GM13976 (cell line): ENCODE measurements at places on chromosomes 16 and 17.

DNA sequence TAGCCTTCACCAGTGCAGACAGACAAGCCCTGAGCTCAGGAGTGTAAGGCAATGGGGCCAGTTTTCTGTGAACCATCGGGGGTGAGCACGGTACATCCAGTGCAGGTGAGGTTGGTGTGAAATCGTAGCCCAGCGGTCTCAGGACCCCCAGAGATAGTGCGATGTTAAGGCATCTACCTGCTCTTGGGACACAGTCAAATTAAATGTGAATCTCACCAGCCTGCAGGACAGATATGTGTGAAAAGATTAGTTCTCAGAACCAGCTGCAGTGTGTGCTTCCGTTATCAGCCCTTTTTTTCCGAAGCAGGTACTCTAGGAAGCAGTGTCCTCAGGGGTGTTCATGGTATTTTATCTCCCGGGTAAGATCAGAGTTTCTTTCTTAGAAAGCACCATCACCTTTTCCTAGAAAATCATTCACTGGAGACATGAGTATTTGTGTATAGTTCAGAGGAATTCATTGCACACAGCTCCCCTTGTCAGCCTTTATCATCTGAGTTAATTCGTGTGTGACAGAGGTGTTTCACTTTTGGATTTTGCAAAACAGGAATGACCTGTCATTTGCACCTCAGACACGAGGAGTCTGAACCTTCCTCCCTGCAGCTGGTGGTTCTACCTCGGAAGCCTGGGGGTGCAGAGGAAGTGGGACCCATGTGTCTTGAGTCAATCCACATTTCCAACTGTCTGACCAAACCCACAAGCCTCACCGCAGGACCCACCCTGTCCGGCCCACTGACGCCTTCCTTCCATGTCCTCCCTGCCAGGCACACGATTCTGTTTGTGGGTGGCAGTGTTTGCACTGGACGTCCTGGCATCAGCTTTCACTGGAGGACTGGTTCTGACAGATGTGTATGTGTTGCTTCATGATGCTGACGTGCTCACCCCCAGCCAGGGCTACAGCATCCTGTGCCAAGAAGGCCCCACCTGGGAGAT is 107.8 kb downstream of the CLEC16A start:
- peak; percentile 75 for DNase-seq

GRCh38 chr16:73390936-73391335 is 343.0 kb upstream of the ZFHX3 start:
- no peak for DNase-seq

GRCh38 chr17:44071772-44072171 is 1.2 kb downstream of the G6PC3 start:
- DNase-seq, result no peak

DNA sequence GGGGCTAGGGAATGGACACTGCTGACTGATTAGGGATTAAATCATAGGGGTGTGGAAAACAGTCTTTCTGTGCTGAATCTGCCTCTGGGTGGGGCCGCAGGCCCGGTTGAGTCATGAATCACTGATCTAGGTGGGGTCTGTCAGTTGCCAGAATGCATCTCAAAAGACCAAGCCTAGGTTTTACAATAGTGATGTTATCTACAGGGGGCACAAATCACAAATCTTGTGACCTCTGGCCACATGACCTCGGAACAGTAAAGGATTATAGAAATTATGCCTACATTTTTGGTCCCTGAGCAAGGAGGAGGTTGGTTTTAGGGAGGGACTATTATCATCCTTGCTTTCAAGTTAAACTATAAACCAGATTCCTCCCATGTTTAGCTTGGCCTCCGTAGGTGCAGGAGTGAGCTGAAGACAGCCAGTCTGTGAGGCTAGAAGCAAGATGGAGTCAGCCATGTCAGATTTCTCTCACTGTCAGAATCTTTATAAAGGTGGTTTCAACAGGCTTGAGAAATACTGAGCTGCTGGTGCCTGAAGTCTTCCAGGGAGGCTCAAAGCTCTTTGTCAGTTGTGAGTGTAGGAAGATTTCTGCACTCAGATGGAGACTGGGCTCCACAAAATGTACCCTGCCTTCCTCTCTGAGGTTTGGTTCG is 12.9 kb downstream of the GNGT2 start:
- DNase-seq, result no peak

GRCh38 chr17:49218941-49219913 is 8.7 kb downstream of the ABI3 start:
- peak; percentile 71 for DNase-seq

DNA sequence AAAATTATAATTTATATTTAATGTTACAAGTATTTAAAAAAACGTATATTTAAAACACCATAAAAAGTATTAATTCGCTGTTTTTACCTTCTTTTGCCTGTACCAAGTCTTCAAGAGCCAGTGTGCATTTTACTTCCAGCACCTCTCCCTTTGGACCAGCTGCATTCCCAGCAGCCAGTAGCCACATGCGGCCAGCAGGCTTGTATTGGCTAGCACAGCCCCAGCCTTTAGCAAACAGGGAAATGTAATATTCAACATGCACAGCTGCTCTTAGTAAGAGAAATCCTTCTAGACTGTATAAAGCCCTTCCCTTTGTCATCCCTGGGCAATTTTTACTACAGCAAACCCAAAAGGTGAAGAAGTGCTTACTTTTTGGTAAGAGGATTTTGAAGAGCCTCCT is 6.6 kb downstream of the DHODH start:
- DNase-seq, result no peak
